HS-5 (cell line): ENCODE measurements at places on chromosomes 5 and 9.

- DNase-seq = no peak
Observed at GRCh38 chr5:72203251-72203845, 96.1 kb downstream of the MAP1B start.

- peak; percentile 31 for DNase-seq
Observed at GRCh38 chr5:8756498-8757084, 789.3 kb downstream of the SEMA5A start.

- DNase-seq = no peak
Observed at GRCh38 chr5:14211818-14212803, 69.0 kb downstream of the TRIO start.

GRCh38 chr9:83304686-83305085 is 233.5 kb downstream of the FRMD3 start:
- DNase-seq = peak; percentile 20

DNA sequence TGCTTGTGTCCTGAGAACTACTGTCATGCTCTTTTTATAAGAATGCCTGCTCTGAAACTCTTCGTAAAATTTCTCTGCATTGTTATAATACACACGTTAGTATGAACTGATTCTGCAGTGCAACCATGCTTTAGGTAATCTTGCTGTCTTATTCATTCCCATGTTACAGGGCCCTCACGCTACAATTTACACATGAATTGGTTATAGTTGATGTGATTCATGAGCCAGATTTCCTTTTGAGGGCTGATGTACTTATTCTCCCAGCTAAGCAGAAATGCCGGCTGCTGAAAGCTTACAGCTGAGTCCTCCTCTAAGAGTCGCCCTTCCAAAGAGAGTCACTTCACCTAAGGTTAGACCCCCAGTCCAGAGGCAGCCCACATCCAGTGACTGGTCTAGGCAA is 233.5 kb upstream of the PCSK5 start:
- no peak for DNase-seq

DNA sequence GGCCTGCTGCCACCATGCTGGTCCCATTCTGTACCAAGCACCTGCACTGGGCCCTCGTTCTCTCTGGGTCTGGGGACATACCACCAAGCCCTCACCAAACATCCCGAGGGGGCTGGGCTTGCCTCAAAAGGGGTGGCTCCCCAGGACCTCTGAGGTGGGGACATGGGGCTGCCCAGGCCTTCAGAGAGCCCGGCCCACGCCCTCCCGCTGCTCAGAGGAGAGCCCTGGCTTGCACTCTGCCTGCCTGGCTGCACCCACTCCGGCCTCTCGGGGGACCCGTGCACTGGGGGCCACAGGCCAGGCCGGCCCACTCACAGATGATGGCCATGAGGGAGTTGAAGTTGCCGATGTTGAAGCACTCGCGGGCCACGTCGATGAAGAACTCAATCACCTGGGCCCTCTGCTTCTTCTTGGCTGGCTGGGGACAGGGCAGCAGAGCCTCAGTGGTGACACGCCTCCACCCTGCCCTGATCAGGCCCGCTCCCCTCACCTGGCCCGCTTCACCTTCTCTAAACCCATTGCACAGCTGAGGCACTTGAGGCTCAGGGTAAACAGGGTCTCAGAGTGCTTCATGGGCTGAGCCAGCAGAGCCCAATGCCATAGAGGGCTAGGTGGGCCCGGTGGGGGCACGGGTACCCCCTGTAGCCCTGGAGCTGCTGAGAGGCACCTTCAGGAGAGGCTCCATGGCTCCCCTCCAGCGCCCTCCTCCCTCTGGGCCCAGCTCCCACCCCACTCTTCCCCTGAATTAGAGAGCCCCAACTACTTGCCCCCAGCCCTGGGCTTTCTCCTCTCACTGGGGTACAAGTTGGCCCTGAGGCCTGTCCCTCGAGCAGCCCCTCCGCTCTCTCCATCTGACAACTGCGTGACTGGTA is 47.7 kb upstream of the RNF130 start:
- no peak for DNase-seq

GRCh38 chr9:105479846-105480245 is 32.0 kb downstream of the FSD1L start:
- DNase-seq = no peak

- DNase-seq = no peak
Observed at GRCh38 chr9:75152416-75152815, 64.1 kb downstream of the OSTF1 start.

GRCh38 chr9:79670269-79670961 is 98.7 kb downstream of the TLE4 start:
- no peak for DNase-seq

GRCh38 chr9:123174887-123175518 is 93.4 kb downstream of the STRBP start:
- DNase-seq = no peak

- no peak for DNase-seq
Observed at GRCh38 chr9:71638627-71639026, 129.7 kb downstream of the CEMIP2 start.

DNA sequence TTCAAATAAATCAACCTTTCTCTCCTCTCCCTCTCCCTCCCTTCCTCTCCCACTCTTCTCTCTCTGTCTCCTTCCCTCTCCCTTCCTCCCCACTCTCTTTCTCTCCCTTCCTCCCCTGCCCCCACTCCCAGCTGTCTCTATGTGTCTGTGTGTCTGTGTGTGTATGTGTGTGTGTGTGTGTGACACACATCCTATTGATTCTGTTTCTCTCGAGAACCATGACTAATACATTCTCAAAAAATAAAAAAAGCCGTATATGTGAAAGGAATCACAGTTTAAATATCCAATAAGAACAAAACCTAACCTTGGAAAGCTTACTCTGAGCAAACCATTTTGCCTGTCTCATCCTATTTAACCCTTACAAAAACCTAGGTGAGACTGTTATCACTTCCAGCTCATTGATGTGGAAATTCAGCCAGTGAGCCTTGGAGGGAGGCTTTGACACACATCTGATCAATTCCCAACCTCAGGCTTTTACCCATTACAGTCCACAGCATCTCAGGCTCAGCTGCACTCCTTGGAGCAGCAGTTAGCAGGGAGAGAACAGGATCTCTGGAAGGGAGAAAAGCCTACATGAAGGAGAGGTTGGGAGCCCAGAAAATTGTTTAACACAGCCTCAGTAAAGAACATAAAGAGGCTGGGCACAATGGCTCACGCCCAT is 8.3 kb downstream of the HSD17B3 start:
- DNase-seq = peak; percentile 32
